Activated CD4-positive, CD25-positive, alpha-beta regulatory T cell treated with anti-CD3 and anti-CD28 coated beads, Interleukin-2, amount 50 U/mL, for 16 hours (primary cell): ENCODE measurements at places on chromosomes 11 and 22.

- DNase-seq = no peak
Observed at GRCh38 chr11:126194121-126194543, 17.3 kb downstream of the RPUSD4 start.

- no peak for DNase-seq
Observed at GRCh38 chr11:86863476-86863875, 63.1 kb downstream of the PRSS23 start.

GRCh38 chr11:35511666-35512065 lies 13.8 kb downstream of the PAMR1 start:
- no peak for DNase-seq

DNA sequence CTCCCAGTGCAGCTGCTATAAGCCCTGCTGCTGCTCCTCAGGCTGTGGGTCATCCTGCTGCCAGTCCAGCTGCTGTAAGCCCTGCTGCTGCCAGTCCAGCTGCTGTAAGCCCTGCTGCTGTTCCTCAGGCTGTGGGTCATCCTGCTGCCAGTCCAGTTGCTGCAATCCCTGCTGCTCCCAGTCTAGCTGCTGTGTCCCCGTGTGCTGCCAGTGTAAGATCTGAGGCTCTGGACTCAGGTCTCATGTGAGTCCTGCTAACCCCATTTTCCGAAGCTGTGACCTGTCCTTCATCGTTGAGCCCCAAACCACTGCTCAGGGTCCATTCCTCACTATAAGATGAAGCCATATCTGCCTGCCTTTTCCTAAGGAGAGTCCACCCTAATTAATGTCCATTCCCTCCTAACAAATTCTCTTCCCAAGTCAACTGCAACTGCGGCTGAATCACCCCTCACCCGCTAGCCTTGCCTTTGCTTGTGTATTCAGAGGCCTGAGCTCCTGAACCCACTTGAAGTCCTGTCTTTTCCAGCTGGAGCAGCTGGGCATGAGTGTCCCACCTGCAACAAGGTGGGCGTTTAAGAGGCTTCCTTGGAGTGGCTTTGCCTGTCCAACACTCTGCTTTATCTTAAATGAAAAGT lies 626 bp downstream of the KRTAP5-7 start:
- DNase-seq = no peak

DNA sequence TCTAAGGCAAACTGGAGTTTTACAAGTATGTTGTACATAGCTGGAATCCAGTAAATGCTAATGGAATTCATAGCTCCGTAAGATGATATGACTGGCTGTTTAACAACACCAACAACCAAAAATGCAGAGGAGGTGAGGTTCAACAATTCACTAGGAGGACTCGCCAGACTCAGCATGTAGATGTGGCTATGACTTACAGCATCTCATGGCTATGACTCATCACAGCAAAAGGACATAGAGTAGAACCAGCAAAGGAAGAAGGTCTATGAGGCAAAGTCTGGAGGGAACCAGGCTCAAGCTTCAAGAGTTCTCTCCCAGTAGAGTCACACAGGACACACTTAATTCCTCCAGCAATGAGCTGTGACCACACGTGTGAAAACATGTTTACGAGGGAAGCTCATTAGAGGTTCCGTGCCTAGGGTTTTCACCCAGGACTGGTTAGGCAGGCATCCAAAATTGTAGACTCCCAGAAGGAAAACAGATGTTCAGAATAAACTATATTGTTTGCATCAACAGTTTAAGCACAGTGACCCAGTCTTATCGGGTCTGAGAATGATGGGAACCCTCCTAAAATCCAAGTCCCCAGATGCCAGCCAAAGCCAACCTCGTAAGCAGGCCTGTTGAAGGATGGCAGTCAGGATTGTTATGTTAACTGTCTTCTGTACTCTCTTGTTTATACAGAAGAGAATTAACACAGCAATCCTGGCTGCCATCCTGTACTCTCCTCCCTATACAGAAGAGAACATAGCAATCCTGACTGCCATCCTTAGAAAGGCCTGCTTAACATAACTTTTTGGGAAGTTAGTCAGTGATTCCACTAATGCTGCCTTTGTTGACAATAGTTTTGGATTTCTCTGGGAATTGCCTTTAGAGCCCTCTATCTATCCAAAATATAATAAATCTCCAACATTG lies 116.6 kb downstream of the LARGE1 start:
- DNase-seq = no peak

- no peak for DNase-seq
Observed at GRCh38 chr11:123362941-123363340, 67.1 kb upstream of the GRAMD1B start.

DNA sequence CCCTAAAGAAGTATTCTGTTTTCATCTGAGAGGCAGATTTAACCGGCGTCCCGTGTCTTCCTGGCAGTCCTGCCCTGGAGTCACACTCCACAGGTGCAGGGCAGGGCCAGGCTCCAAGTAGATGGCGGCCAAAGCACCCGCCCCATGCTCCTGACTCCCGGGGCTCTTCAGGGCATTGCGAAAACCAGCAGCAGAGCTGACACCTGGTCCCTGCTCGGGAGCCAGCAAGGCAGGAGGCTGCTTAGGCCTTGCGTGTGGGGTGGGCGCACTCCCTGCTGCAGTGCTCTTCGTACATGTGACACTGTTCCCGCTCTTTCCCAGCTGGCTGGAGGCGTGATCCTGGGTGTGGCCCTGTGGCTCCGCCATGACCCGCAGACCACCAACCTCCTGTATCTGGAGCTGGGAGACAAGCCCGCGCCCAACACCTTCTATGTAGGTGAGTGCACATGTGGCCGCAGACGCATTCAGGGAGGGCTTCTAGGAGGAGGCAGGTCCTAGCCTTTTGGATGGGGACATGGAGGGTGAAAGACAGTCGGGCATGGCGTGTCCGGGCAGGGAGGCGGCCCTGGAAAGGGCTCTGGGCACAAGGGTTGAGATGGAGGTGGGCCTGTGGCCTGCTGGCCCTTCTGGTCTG lies 10.3 kb upstream of the TSSC4 start:
- DNase-seq = no peak

GRCh38 chr11:46421257-46421880 lies 29.8 kb upstream of the CHRM4 start:
- DNase-seq = no peak

DNA sequence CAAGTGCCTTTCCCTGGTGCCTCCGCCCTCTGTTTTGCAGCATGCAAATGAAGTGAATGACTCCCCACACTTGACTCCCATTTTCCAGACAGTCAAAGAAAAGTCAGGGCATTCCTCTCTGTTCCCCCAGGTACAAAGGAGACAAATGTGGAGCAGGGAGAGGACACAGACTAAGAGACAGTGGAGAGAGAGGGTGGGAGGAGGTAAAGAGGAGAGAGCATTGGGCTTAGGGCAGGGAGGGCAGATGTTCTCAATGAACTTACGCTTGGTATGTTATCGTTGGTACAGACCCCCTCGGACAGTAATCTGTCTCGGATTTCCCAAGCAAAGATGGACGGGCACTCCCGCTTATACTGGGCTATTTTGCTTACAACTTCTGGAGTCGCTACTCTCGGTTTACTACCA lies 9.8 kb downstream of the PAX6 start:
- no peak for DNase-seq

DNA sequence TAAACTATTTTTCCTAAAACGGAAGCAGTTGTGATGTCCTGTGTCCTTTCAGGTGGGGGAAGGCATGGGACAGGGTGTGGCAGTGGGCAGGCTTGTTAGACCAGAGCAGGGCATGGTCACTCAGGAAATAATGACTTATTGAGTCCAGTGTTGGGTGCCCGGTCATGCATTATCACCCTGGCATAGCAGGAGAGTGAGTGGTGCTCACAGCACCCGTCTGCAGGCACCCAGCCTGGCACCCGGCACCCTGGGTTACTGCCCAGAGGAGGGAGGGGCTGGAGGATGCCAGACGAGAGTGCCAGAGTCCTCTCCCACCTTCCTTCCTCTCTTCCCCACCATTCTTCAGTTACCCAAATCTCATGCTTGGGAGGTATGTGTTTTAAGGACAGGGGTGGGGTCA lies 59.1 kb downstream of the ST3GAL4 start:
- no peak for DNase-seq

DNA sequence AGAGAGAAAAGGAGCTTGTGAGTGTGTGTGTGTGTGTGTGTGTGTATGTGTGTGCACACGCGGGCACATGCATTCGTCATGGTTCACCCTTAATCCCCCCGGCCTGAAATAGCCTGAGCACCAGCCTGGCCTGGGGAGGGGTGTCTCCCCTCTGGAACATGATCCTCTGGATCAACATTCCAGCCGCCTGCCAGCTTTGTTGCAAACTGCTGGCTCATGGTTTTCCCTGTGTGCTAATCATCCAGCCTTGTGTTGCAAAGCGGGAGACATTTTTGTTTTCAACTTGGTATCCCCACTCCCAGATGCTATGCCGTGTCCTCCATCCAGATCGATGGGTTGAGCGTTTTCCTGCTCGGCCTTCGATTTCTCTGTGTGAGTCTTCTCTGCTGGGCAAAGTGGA lies 94.3 kb downstream of the FEZ1 start:
- DNase-seq = no peak

GRCh38 chr11:67233584-67234190 lies 32.6 kb upstream of the GRK2 start:
- no peak for DNase-seq

DNA sequence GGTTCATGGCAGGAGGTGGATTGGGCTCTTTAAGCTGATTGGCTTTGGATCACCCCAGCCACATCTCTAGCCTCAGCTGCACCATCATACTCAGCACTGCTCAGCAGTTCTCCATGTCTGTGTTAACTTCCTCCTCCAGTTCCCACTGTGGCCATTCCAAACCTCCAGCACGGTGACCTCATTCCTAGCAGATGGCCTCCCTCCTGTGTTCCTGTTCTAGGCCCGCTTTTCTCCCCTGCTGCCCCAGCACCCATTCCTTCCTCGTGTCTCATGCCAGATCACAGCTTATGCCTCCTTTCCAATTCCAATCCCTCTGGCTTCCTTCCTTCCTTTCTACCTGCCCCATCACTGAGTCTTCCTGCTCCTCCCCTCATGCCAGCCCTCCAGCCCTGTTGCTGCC lies 96.1 kb downstream of the MICAL2 start:
- no peak for DNase-seq

DNA sequence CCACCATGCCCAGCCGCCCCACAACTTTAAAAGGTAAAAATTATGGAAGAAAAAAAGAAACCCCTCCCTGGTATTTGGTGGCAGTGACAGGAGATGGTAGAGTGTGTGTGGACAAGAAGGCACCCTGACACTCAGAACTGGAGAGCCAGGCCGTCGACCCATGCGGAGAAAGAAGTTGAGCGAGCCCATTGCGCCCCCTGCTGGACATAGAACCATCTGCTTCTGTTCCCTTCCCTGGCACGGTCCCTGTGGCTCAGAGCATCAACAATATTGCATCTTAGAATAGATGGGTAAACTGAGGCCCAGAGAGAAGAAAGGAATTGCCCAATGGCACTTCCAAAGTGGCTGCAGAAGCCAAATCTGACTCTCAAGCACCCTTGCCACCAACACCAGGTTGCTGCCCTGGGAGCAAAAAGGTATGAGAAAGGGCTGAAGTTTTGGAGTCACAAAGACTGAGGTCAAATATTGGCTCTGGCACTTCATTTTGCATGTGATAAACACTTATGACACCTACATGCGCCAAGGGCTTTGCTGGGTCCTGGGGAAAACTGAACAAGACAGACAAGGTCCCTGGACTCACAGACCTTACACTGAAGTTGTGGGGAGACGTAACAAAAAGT lies 8.6 kb downstream of the MRPL11 start:
- DNase-seq = peak; percentile 53

DNA sequence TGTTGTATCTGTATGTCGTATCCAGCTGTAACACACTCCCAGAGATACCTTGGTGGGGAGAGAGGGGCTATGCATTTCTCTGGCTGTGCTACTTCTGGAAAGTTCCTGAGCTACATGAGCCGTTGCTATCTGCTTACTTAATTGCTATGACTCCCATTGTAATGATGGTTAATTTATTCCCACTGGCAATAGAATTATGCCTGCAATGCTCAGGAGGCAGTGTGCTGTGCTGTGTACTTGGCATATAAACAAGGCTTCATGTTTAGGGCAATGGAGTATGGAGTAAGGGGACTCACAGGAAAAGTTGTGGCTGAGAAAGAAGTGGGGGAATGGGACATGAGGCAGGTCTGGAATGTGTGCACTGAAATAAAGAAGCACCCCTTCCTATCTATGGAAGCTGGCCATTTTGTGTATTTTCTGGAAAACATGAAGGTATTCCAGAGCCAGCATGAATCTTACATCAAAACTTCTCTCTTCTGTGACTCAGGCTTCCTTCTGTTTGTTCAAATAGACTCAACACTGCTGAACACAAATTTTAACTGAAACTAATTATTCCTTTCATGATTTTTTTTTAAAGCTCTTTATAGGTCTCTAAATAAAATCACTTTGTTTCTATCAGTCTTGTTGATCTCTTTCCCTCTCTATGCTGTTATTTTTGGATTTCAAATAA lies 40.6 kb downstream of the CD44 start:
- DNase-seq = no peak

- no peak for DNase-seq
Observed at GRCh38 chr11:113496026-113496651, 20.9 kb upstream of the DRD2 start.

DNA sequence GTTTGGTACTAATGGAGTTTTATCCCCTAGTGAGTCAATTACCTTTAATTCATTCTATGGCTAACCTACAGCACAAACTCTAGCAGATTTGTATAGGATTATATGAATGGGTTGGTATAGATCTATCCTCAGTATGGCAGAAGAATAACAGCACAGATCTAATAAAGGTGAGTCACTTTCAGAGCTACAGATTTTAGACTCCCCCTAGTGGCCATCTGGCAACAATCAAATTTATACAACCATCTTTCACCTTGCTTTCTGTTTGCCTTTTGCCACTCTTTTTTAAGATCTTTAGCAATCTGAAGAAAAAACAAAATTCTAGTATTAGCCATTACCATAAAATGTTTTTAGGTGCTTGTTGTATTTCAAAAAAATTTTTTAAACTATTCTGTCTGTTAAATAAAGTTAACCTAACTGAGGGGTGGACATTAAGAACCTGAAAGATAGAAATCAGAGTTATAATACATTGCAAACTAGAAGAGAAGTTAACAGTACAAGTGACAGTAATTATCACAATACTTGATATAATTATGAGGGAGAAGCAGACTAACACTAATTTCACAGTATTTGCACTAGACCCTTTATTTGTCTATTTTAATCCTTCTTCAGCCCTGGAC lies 25.8 kb downstream of the DDIAS start:
- DNase-seq = peak; percentile 10

GRCh38 chr22:23094260-23094659 lies 23.9 kb downstream of the GNAZ start:
- no peak for DNase-seq

GRCh38 chr11:10519630-10520029 lies 21.4 kb downstream of the RNF141 start:
- no peak for DNase-seq

- DNase-seq = no peak
Observed at GRCh38 chr11:34653851-34654482, 33.1 kb downstream of the EHF start.

- no peak for DNase-seq
Observed at GRCh38 chr11:116272181-116272789, 500.5 kb downstream of the BUD13 start.

- DNase-seq = peak; percentile 59
Observed at GRCh38 chr11:61061081-61061826, 41.0 kb upstream of the CD5 start.
